Activated CD4-positive, alpha-beta T cell treated with anti-CD3 and anti-CD28 coated beads for 4 hours (primary cell): ENCODE measurements at places on chromosomes 16 and 17.

- DNase-seq, result no peak
Observed at GRCh38 chr17:51873302-51873701, 285.2 kb downstream of the CA10 start.

DNA sequence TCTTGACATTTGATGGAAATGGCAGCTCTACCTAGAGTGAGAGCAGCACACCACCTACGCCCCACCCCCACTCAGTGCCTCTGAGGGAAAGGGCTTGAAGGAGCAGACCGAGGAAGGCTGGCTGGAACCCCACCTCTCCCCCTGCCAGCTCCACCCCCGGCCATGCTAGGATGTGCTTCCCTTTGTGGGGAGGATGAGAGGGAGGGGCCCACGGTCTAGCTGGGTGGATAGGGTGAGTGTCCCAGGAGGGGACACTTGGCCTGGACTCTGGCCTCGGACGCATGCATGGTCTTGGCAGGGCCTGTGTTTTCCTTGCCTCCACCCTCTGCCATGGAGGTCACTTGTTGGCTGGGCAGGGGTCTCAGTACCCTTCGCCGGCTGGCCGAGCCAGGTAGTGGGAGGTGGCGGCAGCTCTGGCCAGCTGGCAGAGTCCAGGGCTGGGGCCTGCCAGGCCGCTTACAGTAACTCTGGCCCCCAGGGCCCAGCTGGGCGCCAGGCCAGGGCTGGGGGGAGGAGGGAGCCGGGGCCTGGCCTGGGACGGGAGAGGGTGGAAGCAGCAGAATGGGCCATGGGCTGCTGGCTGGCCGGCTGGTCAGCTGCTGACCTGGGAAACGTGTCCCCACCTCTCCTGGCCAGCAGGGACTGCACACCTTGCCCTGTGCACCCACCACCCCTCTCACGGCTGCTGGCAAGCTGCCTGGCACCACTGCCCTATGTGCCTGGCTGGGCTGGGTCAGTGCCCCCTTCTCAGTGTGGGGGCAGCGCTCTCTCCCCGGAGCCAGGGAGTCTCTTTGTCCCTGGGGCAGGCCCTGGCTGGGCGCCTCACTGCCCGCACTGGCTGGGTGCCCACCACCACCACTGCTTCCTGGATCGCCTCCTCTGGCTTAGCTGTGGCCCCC, 23.0 kb downstream of the RARA start:
- DNase-seq, result no peak

DNA sequence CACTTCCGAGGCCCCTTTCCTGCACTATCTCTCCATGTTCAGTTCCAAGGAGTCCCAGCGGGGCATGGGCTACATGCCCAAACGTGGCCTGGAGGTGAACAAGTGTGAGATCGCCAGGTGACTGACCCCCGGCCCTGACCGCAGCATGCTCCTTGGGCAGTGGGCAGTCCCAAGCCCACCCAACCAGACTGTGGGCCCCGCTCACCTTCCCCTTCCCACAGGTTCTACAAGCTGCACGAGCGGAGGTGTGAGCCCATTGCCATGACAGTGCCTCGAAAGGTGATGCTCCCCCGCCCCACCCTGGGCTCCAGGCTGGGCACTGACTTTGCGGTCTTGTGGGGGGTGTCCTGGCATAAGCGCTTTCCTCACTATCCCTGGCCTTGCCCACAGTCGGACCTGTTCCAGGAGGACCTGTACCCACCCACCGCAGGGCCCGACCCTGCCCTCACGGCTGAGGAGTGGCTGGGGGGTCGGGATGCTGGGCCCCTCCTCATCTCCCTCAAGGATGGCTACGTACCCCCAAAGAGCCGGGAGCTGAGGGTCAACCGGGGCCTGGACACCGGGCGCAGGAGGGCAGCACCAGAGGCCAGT, 4.7 kb downstream of the CORO1A start:
- no peak for DNase-seq

- DNase-seq, result no peak
Observed at GRCh38 chr17:2338315-2338657, 985 bp downstream of the SGSM2 start.
